ENCODE measurements at places on chromosomes 4 and X.

- peak; percentile 10 for DNase-seq
These were observed 25.7 kb downstream of the SLITRK2 start for GRCh38 chrX:145843146-145843904.

GRCh38 chr4:57102050-57102624 is 8.0 kb downstream of the IGFBP7 start:
- no peak for DNase-seq

GRCh38 chrX:153766871-153767673 is 3.0 kb downstream of the PLXNB3 start:
- DNase-seq: no peak

- no peak for DNase-seq
These were observed 98.7 kb upstream of the DDIT4L start for GRCh38 chr4:100288811-100289529.

DNA sequence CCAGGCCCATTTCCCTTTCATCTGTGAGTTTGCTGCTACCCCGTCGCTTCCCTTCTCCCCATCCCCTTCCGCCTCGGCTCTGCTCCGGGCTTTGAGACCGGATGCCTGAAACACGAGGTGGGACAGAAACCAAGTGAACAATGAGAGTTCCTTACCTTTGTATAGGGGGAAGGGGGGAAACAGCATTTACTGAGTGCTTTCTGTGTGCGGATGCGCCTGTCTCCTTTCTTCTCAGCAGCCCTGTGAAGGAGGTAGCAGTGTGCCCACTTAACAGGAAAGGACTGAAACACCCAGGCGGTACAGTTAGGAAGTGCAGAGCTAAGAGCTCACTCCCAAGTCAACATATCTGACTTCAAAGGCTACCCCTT is 43.2 kb upstream of the TMSB15B start:
- DNase-seq: peak; percentile 28

DNA sequence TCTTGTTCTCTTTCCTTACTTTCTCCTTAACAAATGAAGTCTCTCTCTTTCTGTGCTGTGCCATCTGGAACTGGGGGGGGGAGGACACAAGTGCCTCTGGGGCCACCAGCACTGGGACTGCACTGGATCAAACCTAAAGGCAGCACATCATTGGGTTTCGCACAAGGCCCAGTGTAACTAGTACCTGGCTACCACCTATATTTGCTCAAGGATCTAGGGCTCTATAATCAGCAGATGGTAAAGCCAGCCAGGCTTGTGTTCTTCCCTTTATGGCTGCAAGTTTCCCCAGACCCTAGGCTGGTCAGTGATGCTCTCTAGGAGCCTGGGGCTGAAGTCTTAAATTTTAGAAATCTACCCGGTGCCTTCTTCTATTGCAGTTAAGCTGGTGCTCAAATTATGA is 40.1 kb downstream of the RTL3 start:
- no peak for DNase-seq

DNA sequence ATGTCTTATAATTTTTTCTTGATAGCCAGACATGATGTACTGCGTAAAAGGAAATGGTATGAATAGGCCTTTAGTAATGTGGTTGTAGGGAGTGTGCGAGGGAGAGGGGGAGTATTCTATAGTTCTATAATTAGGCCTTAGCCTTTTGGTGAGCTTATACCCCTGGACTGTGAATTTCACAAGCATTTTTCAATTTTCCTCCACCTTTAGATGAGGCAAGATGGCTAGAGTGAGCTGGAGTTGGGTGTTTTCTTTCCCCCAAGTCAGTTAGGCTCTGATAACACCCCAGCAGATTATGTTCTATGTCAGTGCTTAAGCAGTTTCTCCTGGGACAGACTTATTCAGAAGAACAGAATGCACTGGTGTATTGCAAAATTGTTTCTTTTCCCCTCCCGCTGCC is 210.2 kb upstream of the NPY2R start:
- DNase-seq: no peak

- no peak for DNase-seq
These were observed 60.9 kb downstream of the LEF1 start for GRCh38 chr4:108107729-108108382.

DNA sequence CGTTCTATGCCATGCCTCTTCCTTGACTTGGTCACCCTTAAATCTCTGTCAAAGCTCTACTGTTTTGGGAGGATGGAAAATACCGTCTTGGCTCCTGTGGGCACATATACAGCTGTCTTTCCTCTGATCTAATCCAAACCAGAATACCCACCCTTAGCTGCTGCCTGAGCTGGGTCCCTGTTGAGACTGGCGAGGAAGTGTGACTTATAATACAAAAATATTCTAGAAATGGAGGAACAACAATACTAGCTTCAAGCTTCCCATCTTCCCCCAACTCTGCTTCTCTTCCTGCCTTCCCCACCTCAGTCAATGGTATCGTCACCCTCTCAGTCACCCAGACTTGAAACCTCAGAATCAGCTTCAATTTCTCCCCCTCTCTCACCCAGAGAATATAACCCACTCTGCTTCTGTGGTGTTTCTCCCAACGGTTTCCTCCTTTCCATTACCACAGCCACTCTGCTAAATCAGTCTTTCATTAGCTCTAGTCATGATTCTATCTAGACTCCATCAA is 599 bp upstream of the IL2RG start:
- DNase-seq: no peak

DNA sequence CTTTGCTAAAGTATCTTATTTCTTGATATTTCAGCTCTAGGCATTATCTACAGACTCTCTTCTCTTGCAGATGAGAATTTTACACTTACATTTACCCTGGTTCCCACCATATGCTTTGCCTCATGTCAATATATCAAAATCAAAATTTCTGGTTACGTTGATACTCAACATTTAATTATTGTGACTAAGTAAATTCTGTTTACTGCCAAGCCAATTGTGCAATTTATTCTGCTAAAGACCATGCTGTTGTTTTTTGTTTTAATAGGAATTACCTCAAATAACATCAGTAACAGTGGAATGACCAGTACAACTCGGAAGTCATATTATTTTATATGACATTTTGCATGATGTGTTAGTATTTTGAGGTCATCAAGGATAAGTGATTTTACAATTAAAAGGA is 125.5 kb downstream of the IL15 start:
- no peak for DNase-seq
